ENCODE measurements at places on chromosomes 5 and 9.

DNA sequence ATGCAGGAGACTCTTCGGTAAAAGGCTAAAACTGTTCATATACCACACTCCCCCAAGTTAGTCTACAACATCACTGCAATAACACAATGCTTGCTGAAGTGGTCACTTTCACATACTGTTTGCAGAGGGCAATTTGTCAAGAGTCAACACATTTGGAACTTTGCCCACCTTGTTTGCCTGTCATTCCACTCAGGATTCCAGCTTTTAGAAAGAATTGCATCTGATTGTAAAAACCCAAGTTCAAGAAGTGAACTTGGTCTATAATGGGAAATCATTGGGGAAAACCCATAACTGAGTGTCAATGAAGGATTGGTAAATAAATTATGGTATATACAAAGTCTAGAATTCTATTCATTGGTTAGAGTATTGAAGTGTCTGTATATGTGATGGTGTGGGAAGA lies 120.5 kb downstream of the GADD45G start:
- peak; percentile 77 for DNase-seq

DNA sequence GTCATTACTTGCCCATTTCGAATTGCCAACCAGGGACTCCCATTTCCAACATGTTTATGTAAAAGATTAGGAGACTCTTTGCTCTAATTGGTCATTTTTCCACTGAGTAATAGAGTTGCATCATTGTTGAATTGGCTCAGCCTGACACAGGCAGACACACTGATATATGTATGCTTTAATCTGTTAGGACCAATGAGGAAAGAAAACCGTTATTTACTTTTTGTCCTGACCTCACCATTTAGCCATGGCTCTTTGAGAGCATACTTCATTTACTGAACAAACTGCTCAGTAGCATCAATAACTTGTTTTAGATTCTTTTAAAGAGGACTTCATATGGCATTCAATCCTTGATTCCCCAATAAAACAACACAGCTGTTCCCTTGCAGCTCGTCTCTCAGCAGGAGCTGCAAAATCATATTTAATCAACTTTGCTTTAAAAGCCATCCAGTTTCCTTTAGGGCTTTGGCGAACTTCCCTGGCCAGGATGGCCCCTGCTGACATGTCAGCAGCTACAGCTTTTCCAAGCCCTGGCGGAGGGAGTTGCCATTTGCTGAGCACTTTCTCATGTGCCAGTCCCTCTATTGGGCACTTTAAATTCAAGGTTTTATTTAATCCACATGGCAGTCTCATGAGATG lies 251.5 kb upstream of the TNC start:
- no peak for DNase-seq

- DNase-seq: no peak
Observed at GRCh38 chr5:133079048-133079447, 27.2 kb downstream of the HSPA4 start.

- peak; percentile 67 for DNase-seq
Observed at GRCh38 chr9:120619751-120620655, 40.0 kb upstream of the CDK5RAP2 start.

GRCh38 chr9:9905736-9906135 lies 707.1 kb downstream of the PTPRD start:
- no peak for DNase-seq

- peak; percentile 51 for DNase-seq
Observed at GRCh38 chr5:111068213-111068612, 3.3 kb upstream of the TSLP start.

DNA sequence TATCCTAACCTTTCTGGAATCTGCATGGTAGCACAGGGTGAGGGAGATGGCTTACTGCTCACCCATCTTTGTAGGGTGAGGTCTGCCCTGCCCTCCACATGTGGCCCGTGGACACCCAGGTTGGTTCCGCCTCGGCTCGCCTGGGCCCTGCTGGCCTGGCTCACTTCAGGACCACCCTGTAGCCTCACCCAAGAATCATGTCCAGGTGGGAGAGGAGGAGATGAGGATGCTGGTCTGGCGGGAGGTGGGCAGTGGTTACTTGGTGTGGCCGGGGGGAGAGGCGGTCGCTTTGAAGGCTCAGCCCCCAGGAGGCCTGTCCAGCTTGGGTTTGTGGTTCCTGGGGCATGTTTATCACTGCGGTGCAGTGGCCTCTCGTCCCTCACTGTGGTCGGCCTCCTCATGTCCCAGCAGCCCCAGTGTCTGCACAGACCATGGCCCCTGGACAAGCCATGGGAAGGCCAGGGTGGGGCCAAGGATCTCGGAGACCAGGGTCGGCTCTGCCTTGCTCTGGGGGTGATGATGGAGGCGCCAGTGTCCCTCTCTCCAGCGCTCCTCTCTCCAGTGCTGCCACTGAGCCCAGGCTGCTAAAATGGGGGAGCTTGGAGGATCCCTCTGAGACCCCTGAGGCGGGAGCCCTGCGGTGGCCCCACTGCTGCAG lies 4.6 kb downstream of the OBP2B start:
- no peak for DNase-seq

DNA sequence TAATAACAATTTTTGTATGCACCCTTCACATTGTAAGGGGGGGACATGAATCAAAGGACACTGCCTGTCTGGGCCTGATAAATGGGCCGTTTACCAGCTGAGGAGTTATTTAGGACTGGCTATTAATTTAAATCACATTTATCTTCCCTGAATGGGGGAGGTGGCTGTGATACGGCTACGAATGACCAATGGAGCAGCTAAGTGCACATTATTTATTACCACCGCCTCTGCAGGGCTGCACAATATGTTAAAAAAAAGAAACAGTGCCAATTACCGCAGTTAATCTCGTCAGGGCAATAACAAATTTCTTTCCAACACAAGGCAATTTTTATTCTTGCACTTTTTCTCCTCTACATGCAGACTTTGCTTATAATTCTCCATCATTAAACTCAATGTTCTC lies 318.4 kb downstream of the IRX2 start:
- DNase-seq: no peak

GRCh38 chr5:69364414-69364813 lies 4.9 kb downstream of the AK6 start:
- DNase-seq: peak; percentile 23

GRCh38 chr9:79800578-79800977 lies 228.8 kb downstream of the TLE4 start:
- no peak for DNase-seq

DNA sequence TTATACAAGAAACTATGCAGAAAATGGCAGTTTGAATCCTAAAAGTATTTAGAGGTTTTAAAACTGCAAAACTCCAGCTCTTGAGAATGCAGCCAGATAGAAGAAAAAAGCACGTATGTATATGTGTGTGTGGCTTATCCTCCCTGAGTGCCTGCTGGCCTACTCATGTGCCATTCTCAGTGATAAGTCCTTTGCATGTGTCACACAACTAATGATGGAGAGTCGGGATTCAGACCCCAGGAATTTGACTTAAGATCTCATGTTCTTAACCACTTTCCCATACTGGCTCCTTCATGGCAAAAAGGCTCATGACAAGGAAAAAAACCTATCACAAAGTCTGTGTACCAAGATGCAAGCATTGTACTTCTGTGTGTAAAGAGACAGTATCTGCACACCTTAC lies 26.6 kb downstream of the SMARCA2 start:
- DNase-seq: no peak

- peak; percentile 70 for DNase-seq
Observed at GRCh38 chr5:109689740-109690241, at the start of gene MAN2A1. Gene MAN2A1, plus strand, starts transcription at chr5:109689927. Its CDS starts 491 bp downstream, at chr5:109690418.

- no peak for DNase-seq
Observed at GRCh38 chr5:8081179-8081578, 212.2 kb downstream of the MTRR start.

DNA sequence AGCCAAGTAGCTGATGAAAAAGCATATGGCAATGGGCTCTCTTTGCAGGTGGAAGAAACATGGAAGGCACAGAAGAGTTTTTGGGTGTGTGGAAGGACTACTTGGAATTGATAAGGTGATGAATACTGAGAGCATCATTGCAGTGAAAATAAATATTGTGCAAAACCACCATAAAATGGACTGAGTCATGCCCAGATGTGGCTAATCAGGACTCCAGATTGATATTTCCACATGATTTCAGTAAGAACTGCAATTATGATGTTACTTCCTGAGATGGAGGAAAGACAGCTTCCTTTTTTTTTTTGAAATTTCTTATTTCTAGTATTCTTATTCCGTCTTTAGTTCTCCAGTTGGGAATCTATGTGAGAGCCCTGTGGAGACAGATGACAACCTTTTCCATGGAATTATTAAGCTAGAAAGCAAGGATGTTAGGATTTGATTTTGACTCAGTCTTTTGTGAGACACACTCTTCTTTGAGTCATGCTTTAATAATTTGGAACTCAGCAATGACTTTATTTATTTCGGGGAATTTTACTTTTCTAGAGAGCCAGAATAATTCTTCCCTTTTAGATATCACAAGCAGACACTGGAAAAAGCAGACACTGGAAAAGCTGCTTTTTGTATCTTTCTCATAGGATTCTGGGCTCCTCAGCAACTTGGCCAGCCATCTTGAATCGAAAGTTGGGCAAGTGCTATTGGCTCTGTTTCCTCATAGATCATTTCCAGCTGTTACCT lies 94.2 kb upstream of the VCAN start:
- DNase-seq: peak; percentile 89

DNA sequence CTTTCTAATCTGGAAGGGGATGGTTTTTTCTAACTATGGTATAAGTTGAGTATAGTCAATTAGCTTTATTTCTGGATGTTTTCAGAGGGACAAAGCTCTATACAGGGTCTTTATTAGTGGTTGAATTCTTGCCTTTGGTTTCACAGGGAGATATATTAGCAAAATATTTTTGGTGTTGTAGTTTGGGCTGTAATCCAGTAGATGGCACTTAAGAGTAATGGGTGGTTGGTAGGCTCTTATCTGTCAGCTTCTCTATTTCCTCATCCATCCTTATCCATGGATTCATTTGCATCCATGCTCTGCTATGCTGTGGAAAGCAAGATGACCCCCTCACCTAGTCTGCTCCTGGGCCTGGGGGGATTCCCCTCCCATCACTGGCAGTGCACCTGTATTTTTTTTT lies 363.6 kb upstream of the CYLC2 start:
- DNase-seq: peak; percentile 20

GRCh38 chr5:178078197-178079010 lies 34.9 kb upstream of the N4BP3 start:
- no peak for DNase-seq

- DNase-seq: no peak
Observed at GRCh38 chr5:140108093-140109017, 5.6 kb upstream of the PURA start.

DNA sequence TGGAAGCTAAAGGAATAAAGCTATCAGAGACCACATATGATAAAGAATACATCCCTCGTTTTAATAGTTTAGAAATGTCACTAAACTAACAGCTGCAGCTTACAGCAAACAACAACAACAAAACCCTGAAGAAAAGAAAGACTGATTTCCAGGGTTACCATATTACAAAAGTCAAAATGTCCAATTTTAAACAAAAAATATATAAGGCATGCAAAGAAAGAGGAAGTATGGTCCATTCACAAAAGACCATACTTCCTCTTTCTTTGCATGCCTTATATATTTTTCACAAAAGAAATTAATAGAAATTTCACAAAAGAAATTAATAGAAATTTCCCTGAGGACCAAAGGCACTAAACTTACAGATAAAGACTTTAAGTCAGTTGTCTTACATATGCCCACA lies 354.2 kb downstream of the ARL15 start:
- DNase-seq: peak; percentile 29

DNA sequence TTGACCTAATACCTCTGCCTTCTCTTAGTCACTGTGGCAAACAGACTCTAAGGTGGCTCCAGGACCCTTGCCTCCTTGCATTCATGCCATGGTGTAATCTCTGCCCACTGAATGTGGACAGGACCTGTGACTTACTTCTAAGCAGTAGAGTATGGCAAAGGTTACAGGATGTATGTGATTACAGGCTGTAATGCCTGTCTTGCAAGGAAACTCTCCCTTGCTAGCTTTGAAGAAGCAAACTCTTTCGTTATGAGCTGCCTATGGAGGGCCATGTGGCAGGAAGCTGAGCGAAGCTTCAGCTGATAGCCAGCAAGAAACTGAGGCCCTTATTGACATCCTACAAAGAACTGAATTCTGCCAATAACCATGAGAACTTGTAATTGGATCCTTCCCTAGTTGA lies 103.3 kb upstream of the HMHB1 start:
- DNase-seq: no peak

DNA sequence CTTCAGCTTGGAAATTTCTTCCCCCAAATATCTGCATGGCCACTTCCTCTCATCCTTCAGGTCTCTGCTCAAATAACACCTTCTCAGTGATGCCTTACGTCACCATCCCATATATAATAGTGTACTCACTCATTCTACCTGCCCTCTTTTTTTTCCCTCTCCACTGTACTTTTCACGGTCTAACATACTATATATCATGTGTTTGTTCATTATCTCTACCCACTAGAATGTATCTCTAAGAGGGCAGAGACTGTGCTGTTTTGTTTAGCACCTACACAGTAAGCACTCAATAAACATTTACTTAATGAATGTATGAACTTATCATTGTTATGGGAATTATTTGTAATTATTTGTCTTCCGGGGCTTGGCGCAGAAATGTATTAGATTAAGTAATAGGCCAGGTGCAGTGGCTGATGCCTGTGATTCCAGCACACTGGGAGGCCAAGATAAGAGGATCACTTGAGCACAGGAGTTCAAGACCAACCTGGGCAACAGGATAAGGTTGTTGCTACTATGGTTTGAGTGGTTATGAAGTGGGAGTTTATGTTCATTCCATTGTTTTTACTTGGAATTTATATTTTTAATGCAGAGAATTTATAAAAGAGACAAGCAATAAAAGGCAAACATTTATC lies 6.0 kb upstream of the IL13 start:
- DNase-seq: no peak

GRCh38 chr5:65825408-65826328 lies 100.7 kb upstream of the ERBIN start:
- peak; percentile 58 for DNase-seq

GRCh38 chr5:7047511-7048261 lies 334.5 kb downstream of the TENT4A start:
- DNase-seq: no peak

- DNase-seq: no peak
Observed at GRCh38 chr5:170920196-170920595, 58.4 kb downstream of the RANBP17 start.

DNA sequence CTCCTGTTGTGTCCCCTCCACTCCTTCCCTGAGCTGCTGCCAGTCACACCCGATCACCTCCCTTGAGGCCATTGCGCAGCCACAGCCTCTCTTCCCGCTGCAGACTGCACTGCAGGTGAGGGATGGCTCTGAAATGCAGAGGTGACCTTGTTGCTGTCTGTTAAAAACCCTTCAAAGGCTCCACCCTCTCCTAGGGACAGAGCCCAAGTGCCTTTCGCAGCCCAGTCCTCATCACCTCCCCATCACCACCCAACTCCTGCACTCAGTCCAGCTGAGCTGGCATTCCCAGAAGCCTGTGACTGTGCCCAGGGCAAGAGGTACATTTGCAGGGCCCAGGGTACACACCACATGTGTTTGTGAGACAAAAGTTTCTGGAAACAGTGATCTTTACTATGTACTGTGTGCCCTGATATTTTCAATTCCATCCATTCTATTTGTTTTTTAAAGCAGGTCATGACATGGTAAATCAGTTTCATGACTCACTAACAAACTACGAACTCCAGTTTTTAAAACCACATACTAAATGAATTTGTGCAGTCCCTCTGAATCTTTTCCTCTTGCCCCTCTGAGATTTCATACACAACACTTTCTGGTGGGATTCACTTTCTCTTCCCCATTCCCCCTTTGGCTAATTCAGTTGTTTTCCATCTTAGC lies 73.0 kb upstream of the SPOCK1 start:
- DNase-seq: no peak

GRCh38 chr9:118281772-118282171 lies 577.6 kb downstream of the TLR4 start:
- DNase-seq: no peak

- DNase-seq: no peak
Observed at GRCh38 chr9:126926364-126926763, 11.8 kb downstream of the RALGPS1 start.

- peak; percentile 50 for DNase-seq
Observed at GRCh38 chr9:126301985-126302603, 24.5 kb upstream of the MVB12B start.
